ENCODE measurements at places on chromosomes 2 and 18.

DNA sequence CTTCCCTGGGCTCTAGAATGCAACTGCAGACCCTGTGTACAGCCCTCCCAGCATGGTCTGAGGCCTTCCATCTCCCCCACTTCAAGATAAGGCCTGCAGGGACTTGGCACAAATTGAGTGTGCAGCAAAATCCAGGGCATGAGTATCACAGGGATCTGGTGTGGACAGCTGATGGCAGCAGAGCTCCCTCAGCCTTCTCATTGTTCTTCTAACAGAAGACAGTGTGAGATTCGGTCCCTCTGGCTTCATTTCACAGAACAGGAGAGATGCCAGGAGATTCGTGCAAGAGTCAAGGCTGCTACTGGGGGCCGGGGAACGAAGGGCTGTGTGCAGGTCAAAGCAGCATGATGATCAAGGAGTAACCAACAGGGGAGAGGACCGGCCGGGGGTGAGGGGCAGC, 85.8 kb downstream of the UXS1 start:
- DNase-seq, result peak; percentile 45

GRCh38 chr2:168999668-169000213, 31.4 kb downstream of the ABCB11 start:
- DNase-seq, result no peak

DNA sequence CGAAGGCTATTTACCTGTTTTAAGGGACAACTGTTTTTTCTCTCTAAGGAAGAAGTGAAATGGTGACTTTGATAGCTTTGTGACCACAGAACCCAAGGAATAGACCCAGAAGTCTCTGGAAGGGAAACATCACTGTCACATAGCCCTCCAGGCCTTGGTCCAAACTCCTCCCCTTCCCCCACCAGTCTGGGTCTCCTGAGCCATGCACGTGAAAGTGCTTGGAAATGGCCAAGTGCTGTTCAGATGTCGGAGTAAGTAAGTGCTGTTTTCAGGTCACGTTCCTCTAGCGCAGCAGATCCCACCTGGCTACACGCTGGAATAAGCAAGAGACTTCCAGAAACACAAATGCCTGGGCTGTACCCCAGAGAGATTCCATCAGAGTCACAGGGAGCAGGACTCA, 73.0 kb upstream of the AFF3 start:
- DNase-seq, result no peak

- no peak for DNase-seq
Measured at GRCh38 chr2:100176925-100177324, 34.5 kb upstream of the AFF3 start.

DNA sequence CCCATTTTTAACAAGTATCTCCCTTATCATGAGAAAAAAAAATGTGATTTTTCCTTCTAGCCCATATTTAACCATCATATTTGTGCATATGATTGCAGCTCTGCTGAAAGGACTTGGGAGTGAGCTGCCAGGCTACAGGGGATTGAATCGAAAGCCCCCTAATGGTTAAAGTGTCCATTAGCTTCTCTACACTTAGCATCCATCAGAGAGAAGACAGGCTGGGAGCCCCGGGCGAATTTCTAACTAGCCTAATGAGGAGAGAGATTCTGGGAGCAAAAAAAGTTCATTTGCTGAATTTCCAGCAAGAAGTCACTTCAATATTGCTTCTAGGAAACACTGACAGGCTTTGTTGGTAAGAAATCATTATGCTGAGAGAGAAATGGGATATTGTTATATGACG, 848.8 kb downstream of the TDRD15 start:
- DNase-seq, result no peak

- DNase-seq, result no peak
Measured at GRCh38 chr18:40006634-40007033, 1948.4 kb upstream of the PIK3C3 start.

- no peak for DNase-seq
Measured at GRCh38 chr2:16142383-16143361, 202.3 kb downstream of the MYCN start.

DNA sequence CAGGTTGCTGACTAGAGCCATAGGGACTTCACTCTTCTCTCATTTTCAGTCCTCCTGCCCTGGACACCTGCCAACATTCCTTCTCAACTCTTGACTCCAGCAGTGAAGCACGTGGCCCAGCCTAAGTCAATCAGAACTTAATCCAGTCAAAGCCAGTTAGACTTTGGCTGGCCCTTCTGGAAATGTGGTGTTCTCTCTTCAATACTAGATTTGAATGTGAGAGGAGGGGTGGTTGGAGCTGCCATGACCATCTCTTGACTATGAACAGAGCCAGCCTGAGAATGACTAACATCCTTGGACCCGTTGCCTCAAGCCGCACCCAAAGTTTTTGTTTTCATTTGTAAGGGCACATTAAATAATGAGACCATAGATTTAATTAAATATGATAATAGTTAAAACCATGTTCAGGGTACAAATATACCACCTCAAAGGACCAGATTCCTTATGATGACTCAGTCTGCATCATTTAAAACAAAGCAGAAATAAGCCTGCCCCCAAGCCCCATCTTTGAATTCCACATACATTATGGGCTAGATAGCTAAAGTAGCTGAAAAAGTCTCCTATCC, 49.7 kb upstream of the RASGRP3 start:
- peak; percentile 63 for DNase-seq

DNA sequence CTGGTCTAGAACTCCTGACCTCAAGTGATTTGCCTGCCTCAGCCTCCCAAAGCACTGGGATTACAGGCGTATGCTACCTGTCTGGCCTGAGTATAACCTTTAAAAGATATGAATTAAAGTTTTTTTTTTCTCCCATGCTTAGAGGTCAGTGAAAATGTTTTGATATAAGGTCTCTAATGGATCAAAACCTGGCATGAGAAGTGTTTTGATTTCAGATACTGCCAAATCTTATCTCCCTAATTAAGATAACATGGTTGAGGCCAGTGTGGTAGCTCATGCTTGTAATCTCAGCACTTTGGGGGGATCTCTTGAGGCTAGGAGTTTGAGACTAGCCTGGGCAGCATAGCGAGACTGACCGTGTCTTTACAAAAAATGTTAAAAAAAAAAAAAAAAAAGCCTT, 41.2 kb downstream of the SNRPD1 start:
- no peak for DNase-seq

- DNase-seq, result no peak
Measured at GRCh38 chr2:925309-925708, 25.3 kb upstream of the SNTG2 start.

- DNase-seq, result no peak
Measured at GRCh38 chr2:184125867-184126266, 472.5 kb upstream of the ZNF804A start.

- no peak for DNase-seq
Measured at GRCh38 chr18:37575646-37576045, 10.0 kb upstream of the CELF4 start.

DNA sequence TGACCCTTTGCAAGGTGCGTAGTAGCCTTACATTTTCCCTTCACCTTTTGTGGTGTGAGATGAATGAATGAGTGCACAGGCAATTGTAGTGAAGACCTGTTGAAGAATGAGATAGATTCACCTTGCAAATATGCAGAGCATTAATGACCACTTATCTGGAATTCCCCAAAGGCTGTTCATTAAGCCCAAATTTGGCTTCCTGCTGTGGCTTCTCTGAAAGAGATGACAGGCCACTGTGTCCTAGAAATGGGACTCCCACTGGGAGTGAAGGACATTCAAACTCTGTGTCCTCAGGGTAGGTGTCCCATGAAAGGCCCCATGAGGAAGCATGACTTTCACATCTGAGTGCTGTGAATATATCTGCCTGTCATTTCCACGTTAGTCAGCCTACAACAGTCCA, 1821.8 kb upstream of the PIK3C3 start:
- DNase-seq, result no peak

- no peak for DNase-seq
Measured at GRCh38 chr2:129794540-129794939, 184.9 kb upstream of the RAB6C start.

DNA sequence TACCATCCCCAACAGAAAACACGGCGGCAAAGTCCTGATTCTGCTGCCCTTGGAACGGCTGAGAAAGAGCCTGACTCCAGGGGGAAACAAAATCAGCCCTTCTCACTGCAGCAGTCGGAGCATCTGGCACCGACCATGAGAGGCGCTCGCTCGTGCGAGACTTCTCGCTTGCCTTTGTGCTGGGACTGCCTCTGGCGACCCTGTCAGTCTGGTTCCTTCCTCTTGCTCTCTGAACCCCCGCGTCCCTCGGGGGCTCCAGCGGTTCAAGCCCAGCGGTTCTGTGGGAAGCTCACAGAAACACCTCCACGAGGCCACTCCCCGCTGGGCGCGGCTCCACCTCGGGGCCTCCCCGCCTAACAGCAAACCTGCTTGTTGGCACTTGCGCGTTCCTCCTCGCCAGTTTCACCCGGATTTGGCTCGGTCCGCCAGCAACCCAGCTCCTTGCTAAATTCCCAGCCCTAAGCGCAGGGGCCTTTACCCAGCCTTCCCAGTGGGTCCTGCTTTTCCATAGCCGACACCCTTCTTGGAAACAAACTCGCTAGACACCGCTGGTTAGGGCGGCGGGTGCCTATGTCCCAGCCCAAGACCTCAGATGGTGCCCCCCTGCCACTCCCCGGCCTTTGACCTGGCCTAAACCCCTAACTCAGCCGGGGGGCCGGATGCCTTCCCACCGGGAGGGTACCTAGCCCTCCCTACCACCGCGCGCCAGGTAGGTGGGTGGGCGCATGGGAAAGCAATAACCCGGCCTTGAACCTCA, 2.2 kb downstream of the RND3 start:
- DNase-seq, result peak; percentile 73

DNA sequence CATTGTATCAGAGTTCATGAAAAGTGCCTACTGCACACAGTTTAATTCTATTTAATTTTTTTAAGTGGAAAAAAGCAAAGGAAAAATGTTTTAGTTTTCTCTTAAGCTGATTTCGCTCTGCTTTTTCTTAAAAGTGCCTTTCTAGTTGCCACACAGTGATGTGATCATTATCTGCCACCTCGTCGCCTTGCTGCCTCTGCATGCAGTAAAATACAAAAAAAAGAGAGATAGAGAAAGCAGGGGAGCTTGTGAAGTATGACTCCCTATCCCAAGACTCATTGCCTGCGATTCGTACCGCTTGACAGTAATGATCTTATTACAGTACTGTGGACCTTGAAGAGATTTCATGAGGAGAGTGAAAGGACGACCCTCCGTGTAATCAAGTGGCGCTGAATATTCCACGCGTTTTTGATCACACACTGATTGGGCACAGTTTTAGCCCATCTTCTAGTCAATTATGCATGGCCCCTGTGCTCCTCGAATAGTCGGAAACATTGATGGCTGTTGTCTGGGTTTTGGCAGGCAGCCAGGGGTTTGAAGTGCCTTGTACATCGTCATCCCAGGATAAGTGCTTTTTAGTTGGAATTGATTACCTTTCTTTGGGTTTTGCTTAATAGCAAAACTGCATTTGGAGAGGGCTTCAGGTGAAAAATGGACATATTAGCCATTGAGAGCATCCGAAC, 188.3 kb downstream of the GBX2 start:
- no peak for DNase-seq

- no peak for DNase-seq
Measured at GRCh38 chr2:85956646-85957039, 67.9 kb upstream of the ST3GAL5 start.

DNA sequence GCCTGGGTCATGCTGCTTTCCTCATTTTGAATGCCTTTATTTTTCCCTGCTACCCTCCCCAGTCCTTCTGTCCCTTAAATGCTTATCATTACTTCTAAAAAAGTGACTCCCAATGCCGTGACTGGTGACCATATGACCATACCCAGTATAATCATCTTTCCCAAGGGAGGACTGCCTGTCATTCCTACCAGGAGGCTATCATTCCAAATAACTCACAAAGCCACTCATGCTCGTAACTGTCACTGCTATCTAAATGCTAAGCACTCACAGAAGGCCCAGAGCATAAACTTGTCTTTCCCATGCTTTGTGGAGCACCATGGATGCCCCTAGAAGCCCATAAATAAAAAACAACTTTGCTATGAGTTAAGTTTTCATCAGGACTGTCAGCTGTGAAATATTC, 38.7 kb upstream of the CREB1 start:
- DNase-seq, result no peak

DNA sequence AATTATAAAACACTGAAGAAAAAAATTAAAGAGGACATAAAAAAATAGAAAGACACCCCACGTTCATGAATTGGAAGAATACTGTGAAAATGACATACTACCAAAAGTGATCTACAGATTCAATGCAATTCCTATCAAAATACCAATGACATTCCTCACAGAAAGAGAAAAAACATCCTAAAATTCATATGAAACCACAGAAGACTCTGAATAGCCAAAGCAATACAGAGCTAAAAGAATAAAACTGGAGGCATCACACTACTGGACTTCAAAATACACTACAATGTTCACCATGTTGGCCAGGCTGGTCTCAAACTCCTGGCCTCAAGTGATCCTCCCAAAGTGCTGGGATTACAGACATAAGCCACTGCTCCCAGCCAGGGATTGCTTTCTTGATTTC, 56.3 kb downstream of the TLK1 start:
- DNase-seq, result peak; percentile 3

DNA sequence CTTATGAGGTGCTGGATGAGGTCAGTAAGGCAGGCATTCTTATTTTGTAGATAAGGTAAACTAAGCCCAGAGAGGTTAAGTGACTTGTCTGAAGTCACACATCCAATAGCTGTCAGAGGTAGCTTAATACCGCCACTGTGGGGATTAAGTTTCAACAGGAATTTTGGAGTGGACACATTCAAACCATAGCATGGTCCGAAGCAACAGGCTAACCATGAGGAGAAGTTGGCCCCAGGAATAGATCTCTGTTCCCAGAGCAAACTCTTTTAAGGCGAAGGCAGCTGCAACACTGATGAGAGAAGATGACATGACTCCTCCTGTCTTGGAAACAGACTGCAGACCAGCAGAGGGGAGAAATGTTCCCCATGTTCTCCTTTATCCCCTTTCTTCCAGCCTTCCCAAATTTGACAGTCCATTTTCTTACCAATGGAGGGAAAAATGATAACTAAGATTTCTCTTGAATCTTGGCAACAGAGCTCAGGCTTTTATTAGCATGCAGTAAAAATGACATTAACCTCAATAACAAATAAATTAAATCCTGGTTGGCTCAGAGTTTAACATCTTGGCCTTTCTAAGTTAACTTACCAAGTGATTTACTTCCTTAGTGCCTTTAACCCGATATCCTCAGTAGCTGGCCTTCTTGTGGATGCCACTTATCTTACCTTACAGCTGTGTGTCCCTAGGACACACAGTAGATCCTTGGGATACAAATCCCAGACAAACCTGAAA, 67.9 kb upstream of the STPG4 start:
- no peak for DNase-seq

DNA sequence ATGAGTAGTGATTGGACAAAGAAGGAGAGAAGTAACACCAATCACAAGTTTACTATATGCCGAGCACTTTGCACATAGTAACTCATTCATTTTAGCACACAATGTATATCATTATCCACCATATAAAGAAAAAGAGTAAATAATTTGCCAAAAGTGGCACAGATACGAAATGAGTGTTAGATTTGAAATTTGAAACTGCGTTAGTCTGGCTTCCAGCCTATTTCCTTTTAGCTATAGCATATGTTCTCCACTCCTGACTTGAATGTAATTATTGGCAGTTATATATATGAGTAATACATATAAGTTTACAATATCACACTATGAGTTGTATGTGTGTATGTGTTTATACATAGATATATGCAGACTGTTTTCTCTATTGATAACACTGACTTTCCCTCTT, 98.6 kb downstream of the NOL4 start:
- no peak for DNase-seq

All from AG10803 (cell line).